ENCODE measurements at places on chromosomes 11 and 22.

DNA sequence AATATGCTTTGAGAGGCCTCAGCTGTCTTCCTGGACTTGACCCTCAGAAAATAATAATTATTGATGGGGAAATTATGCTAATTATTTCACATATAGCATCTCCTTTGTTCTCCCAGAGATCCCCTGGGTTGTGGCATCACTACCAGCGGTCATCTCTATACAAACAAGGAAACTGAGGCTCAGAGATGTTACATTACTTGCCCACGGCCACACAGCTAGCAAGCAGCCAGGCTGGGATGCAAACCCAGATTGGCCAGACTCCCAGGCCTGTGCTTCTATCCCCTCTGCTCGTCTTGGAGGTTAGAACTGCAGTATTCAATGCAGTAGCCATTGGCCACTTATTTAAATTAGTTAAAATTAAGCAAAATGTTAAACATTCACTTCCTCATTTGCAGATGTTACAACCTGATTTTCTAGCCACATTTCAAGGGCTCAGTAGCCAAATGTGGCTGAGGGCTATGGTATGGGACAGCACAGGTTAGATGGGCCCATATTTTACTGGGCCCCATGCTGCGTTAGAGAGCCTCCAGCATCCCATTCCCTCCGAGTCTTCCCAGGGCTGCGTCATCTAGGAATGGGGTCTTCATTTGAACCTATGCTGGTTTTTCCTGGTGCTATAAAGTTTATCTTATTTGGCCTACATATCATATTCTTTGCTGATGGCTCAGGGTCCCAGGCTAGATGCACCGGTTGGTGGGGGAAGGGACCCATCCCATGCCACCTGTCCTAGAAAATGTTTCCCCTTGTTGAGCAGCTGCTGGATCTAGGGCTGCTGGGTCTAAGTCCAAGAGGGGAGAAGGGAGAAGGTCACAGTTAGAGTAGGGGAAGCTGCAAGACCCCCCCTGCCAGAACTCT, 2.2 kb downstream of the SLC35C1 start:
- DNase-seq: no peak

GRCh38 chr22:40238425-40239344, 61.0 kb downstream of the TNRC6B start:
- no peak for DNase-seq

DNA sequence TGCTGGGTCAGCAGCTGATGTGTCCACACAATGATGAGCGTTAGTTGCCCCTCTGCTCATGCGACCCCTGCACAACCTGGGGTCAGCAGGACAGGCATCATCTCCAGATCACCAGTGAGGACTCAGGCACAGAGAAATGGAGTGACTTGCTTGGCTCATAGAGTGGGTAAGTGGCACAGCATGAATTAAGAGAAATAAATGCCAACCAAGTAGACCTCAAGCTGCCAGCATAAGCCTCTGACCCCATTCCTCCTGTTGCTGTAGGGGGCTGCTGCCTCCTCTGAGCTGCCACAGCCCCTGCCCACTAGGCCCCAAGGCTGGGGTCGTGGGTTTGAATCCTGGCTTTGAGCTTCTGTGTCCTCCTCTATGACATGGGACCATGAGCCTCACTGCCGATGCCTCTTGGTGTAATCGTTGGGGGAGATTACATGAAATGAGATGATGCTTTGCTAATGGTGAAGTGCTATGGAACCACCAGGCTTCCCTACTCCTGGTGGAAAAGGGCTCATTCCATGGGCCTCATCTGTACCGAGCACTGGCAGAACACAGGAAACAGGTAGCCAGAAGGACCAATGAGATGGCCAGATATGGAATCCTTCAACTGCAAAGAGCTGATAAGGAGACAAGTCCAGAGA, 33.6 kb downstream of the LRRC32 start:
- DNase-seq: no peak

- DNase-seq: no peak
These were observed 11.6 kb downstream of the ATXN10 start for GRCh38 chr22:45683248-45683647.

GRCh38 chr11:35274909-35275785, 136.2 kb downstream of the CD44 start:
- no peak for DNase-seq

DNA sequence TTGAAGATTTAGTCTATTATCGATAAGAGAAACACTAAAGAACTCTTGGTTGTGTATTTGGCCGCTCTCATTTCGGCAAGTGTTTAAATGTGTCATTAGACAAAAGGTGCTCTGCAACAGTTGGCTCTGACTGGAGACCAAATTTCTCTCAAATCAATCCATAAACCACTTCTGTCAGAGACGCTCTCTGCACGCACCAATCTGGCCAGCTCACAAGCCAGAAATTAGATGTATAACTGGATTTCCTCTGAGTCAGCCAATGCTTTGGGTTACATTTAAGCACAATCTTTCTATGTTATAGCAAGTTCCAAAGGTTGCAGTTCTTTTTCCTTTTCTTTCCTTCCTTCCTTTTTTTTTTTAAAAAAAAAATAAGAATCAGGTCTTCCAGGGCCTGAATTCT, 17.6 kb upstream of the PARVA start:
- no peak for DNase-seq

GRCh38 chr22:50674606-50675552, 2.3 kb downstream of the SHANK3 start:
- DNase-seq: no peak

Data from stimulated activated CD4-positive, alpha-beta T cell treated with anti-CD3 and anti-CD28 coated beads, TNF-alpha, amount 100 ng/mL, for 24 hours (primary cell).